ENCODE measurements at places on chromosomes 6 and 20.

- DNase-seq, result peak; percentile 60
Observed at GRCh38 chr6:166540631-166541331, 45.7 kb downstream of the RAMACL start.

- DNase-seq, result no peak
Observed at GRCh38 chr6:38495922-38496635, 143.7 kb downstream of the BTBD9 start.

DNA sequence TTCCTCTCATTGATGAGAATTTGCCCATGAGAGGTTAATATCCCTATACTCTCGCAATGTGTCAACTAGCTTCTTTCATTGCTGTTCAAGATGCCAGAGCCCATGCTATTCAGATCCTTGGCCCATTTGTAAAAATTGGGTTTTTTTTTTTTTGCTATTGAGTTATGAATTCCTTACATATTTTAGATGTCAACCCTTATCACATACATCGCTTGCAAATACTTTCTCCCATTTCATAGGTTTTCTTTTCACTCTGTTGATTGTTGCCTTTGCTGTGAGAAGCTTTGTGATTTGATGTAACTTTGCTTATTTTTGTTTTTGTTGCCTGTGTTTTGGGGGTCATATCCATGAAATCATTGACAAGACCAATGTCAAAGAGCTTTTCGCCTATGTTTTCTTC lies 32.2 kb upstream of the IPCEF1 start:
- no peak for DNase-seq

DNA sequence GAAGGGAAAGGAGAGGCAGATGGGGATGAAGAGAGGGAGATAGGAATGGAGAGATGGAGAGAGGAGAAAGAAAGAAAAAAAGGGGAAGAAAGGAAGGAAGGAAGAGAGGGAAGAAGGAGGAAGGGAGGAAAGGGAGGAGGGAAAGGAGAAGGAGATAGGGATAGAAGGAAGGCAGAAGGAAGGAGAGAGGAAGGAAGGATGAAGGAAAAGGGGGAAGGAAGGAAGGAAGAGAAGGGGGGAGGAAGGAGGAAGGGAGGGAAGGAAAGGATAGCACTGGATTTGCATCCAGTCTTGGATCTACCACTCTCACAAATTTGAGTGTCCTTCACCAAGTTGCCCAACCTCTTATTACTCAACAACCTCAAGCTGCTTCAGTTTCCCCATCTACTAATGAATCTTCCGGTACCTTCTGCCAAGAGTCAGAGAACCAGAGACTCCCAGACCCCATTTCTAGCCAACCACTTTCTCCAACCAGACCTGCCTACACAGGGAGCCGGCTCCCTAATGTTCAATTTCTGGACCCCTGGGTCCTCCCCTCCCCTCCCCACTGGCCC lies 79.7 kb upstream of the FOXP4 start:
- DNase-seq, result no peak

DNA sequence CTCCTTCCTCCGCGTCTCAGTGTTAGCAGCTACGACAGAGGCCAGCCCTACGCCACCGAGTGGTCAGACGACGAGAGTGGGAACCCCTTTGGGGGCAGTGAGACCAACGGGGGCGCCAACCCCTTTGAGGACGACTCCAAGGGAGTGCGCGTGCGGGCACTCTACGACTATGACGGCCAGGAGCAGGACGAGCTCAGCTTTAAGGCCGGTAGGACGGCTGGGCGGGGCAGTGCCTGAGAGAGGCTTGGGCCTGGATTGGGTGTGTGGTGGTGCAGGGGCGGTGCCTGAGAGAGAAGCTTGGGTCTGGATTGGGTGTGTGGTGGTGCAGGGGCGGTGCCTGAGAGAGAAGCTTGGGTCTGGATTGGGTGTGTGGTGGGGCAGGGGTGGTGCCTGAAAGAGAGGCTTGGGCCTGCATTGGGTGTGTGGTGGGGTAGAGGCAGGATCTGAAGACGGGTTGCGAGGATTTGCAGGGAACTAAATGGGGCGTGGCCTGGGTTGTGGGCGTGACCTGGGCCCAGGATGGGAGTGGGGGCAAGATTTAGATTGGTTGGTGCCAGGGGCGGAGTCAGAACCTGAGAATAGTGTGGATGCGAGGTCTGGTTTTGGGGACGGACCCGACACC lies 24.4 kb downstream of the SPDEF start:
- no peak for DNase-seq

GRCh38 chr20:5784735-5785134 lies 34.5 kb downstream of the SHLD1 start:
- no peak for DNase-seq
